Fibroblast of villous mesenchyme (primary cell): ENCODE measurements at places on chromosomes 1 and 21. TPM values are rescaled to one million over a fixed set of nuclear protein-coding genes. Genes with fewer than 3 reads are reported as not detected.

Gene ACOT11
- 1.3 and 2.2 TPM in 2 replicates for total RNA-seq

Gene PDE4B
- total RNA-seq, result 51.0 and 52.8 TPM in 2 replicates

Gene PADI2
- total RNA-seq, result under 0.01 and 0.43 TPM in 2 replicates

Gene CLCNKB
- total RNA-seq, result under 0.01 and 0.43 TPM in 2 replicates

Gene ASTN1
- total RNA-seq, result not detected in 2 replicates

Gene ANKRD35
- total RNA-seq, result 1.3 TPM in 2 replicates

Gene PEX14
- 17.3 and 18.7 TPM in 2 replicates for total RNA-seq

Gene CD1B
- not detected in 2 replicates for total RNA-seq

Gene RIMS3
- 0.32 and 0.86 TPM in 2 replicates for total RNA-seq

Gene DHX9
- total RNA-seq, result 116 and 160 TPM in 2 replicates

Gene CFHR4
- not detected in 2 replicates for total RNA-seq

Gene C1orf210
- not detected in 2 replicates for total RNA-seq

Gene NLRP3
- total RNA-seq, result 0.43 and 0.97 TPM in 2 replicates
